ENCODE measurements at places on chromosomes 1 and 21.

DNA sequence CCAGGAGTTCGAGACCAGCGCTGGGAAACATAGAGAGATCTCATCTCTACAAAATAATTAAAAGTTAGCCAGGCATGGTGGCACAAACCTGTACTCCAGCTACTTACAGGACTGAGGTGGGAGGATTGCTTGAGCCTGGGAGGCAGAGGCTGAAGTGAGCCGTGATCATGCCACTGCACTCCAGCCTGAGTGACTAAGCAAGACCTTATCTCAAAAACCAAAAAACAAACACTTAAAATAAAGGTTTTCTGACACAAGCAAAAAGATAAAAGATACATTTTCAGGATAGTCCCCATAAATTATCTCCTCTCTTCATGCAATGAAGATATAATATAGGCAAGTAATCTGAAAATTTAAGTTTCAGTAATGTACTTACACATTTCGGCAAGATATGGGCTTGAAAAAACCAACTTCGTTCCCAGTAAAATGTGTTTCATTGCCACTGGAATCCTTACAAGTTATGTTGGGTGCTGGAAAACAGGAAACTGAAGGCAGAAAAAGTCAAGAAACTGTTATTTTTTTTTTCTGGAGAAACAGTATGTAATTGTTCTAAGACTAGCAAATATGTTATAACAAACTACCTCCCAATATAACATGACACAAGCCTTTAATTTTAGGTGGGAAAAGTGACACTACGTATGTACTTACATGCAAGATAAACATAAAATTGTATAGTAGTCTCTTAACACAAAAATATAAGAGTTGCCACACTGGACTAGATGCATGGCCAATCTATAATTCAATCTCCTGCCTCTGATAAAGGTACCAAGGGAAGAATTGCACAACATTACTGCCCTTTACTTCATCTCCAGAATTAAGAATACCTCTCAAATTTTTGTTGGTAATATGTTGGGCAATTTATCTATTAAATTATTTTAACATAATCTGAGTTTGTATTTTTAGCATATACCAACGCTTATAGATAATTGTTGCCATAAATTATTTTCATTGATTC is 15.7 kb downstream of the TM2D1 start:
- no peak for DNase-seq

- no peak for DNase-seq
Measured at GRCh38 chr1:222182641-222183040, 365.3 kb downstream of the HHIPL2 start.

DNA sequence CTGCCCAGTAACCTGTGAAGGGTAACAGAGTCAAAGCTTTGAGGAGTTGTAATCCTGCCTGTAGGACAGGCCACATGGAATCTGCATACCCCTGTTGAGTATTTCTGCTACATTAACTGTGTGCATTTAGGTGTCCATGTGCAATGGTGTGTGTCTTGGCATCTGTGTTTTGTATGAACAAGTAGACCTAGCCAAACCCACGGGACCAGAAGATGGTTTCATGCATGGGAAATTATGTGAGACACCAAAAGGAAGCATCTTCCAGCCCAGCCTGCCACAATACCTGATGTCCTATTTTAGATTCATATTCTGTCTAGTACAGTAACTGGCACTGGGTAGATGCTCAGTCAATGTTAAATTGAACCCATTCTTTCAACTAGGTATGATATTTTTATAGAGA is 70.8 kb upstream of the KCND3 start:
- no peak for DNase-seq

DNA sequence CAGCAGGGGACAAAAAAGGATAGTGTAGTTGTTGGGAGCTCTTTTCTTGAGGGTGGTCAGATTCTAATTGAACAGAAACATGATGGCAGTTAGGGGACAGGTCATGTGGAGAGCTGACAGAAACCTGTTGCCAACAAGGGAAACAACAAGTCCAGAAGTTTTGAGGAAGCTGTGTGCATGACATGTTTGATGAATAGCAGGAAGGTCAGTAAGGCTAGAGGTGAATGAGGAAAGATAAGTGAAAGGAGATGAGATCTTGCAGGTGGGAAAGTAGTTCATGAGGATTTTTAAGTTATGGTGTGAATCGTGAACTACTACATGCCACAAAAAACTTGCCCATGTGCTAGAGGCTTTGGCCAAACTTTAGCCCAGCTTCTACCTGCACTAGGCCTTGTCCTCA is 1817.4 kb downstream of the MRPL39 start:
- DNase-seq = no peak

- DNase-seq = no peak
Measured at GRCh38 chr1:207519505-207520399, 23.8 kb downstream of the CR1 start.

DNA sequence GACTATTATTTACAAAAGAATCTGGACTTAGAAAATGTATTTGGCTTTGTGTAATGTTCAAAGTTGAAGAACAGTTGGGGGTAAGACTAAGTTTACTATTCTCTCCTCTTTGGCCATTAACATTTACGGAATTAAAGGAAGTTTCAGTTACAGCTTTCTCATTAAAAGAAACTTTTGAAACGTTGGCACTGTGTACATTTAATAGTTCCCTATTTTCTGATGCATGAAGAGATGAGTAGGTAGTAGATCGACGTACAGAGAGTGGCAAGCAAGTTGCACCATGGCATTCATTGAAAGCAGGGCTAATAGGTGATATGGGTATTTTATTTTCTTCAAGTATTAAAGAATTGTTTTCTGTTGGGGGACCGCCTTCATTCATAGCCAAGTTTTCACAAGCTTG is 3.2 kb downstream of the ASPM start:
- no peak for DNase-seq

GRCh38 chr21:27734146-27734545 is 767.3 kb upstream of the ADAMTS5 start:
- DNase-seq = no peak

- peak; percentile 42 for DNase-seq
Measured at GRCh38 chr1:27161594-27161993, 6.7 kb upstream of the SLC9A1 start.

GRCh38 chr21:14523234-14523633 is 22.9 kb downstream of the SAMSN1 start:
- peak; percentile 19 for DNase-seq

- no peak for DNase-seq
Measured at GRCh38 chr1:10898921-10899320, 102.5 kb upstream of the CASZ1 start.

- DNase-seq = no peak
Measured at GRCh38 chr1:16298653-16299052, 53.6 kb downstream of the FBXO42 start.

DNA sequence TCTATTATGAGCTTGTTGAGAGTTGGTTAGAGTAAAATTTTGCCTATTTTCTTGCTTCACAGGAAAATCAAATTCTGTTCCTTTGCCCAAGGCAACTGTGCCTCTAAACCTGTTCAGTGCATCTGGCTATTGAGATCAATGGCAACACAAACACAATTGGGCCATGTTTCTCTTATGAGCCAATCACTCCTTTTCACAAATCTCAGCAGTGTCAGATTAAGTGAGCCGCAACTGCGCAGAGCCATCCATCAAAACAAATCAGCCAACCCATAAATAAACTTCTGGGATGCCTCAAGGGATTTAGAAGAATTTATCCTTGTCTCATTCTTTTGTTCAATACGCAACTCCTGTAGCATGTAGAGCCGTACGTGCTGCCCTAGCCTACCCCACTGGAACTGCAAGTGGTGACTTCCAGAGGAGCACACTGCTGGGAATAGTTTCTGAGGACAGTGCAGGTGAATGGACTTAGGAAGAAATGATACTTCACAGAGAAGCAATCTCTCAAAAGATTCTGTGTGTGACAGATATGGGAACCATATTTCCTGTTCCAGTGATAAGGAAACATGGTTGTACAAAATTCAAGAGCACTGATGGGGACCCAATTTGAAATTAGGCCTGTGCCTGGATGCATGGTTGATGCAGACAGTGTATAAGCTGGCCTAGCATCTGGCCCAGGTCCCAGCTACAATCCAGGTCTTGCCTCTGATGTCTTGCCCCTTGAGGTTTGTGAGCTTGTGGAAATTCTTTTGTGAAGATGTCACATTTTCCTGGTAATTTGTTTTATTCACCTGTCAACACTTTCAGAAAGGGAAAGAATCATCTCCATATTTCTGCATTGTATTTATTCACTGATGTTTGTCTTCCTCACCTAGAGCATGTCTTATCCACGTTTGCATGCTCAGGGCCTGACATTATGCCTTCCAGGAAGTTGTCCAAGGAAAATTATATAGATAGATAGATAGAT is 166.2 kb downstream of the URB2 start:
- DNase-seq = no peak

DNA sequence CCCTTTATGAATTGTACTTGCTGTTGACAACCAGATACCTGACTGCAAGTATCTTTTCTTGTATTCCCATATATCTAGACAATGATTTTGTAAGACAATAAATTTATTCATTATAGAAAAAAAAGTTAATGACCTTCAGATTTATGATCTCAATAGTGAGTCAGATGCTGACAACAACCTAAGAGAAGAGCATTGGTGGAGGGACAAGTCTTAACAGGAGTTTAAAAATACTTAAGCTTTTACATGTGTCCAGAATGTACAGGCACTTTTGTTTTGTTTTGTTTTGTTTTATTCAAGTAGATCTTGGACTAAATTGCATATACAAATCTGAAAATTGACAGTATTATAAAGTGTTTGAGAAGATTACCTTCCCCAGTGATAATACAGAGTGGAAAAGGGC is 1544.6 kb upstream of the B3GALT2 start:
- no peak for DNase-seq

DNA sequence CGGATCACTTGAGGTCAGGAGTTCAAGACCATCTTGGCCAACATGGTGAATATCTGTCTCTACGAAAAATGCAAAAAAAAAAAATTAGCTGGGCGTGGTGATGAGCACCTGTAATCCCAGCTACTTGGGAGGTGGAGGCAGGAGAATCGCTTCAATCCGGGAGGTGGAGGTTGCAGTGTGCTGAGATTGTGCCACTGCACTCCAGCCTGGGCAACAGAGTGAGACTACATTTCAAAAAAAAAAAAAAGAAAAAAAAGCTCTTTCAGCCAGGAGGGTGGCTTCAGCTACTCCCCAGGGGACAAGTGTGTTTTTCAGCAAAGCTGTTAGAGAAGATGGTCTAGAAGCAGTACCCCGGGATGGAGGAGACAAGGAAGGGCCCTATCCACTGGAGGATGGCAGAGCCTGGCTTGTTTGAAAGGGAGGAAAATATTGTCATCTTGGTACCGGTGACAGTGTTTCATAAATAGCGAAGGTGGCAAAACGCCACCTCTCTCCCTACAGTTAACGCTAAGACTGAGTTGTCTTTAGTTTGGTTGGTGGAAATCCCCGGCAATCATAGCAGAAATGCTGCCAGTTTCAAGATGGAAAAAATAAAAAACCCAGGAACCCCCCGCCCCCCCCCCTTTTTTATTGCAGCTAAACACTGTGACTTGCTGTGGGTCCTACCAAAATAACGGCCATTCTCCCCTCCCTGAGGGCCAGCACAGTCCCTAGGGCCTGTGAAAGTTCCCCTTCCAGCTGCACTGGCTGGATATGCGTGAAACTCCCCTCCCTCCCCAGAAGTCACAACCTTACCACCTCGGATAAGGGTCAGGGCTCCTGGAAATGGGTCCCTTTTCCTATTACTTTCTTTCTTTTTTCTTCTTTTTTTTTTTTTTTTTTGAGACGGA is 3.5 kb downstream of the PIK3CD start:
- DNase-seq = peak; percentile 56

DNA sequence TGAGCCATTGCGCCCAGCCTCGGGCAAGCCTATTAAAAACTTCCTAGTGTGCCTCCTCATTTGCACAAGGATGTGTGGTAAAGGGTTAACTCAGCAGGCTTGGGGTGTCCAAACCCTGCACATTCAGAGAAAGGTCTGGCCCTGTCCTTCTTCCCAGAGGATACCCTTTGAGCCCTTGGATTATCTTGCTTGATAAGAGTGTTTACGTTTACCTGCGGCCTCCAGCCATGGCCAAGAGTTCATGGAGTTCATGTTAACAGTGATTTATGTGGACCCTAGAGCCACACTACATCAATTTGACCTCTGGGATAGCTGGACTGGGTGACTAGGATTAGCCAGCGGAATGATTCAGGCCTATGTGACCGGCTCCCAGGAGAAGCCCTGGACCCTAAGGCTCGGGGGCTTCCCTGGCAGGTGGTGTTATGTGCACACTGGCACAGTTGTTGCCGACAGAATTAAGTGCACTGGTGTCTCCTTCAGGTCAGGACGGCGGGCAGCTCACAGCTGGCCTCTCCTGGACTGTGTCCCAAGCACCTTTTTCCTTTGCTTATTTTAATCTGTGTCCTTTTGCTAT is 7.7 kb upstream of the TCP10L start:
- DNase-seq = no peak
